ENCODE measurements at places on chromosomes 13 and 19. TPM values are rescaled to one million over a fixed set of nuclear protein-coding genes. Genes with fewer than 3 reads are reported as not detected.

The BCL3 gene
- 3.3 TPM for polyA plus RNA-seq

The TRAPPC6A gene
- 173 TPM for polyA plus RNA-seq

The ZNF583 gene
- polyA plus RNA-seq: 20.1 TPM

The OR10H1 gene
- polyA plus RNA-seq: not detected

The ZGLP1 gene
- polyA plus RNA-seq: not detected

The DHRS12 gene
- polyA plus RNA-seq: 24.8 TPM

The KLHL1 gene
- polyA plus RNA-seq: not detected

The ZNF577 gene
- polyA plus RNA-seq: 6.5 TPM

The N4BP2L1 gene
- polyA plus RNA-seq: 68.8 TPM

The ZNF491 gene
- 0.44 TPM for polyA plus RNA-seq

The MISP3 gene
- 0.19 TPM for polyA plus RNA-seq

The TRPM4 gene
- polyA plus RNA-seq: not detected

The CFD gene
- polyA plus RNA-seq: 4.9 TPM

The ZNF302 gene
- 16.4 TPM for polyA plus RNA-seq

The CCDC70 gene
- polyA plus RNA-seq: not detected

The ZNF578 gene
- polyA plus RNA-seq: 3.0 TPM

The FAM83E gene
- polyA plus RNA-seq: not detected

The JAK3 gene
- 125 TPM for polyA plus RNA-seq

The ZSWIM4 gene
- polyA plus RNA-seq: 1.6 TPM

The LRRC63 gene
- polyA plus RNA-seq: not detected

The VSTM1 gene
- polyA plus RNA-seq: not detected

The WIZ gene
- 0.91 TPM for polyA plus RNA-seq

The HRC gene
- not detected for polyA plus RNA-seq

The ADGRE3 gene
- not detected for polyA plus RNA-seq

The PEG3 gene
- polyA plus RNA-seq: not detected

The SHD gene
- polyA plus RNA-seq: not detected

The COMP gene
- polyA plus RNA-seq: not detected

The APOC4 gene
- polyA plus RNA-seq: not detected

The SLC25A41 gene
- polyA plus RNA-seq: not detected
